Esophagus squamous epithelium (tissue), 5 donors: ENCODE measurements at places on chromosomes 6 and 20. TPM values are rescaled to one million over a fixed set of nuclear protein-coding genes. Genes with fewer than 3 reads are reported as not detected.

ARG1 gene
- total RNA-seq = 2.7 TPM

DNA sequence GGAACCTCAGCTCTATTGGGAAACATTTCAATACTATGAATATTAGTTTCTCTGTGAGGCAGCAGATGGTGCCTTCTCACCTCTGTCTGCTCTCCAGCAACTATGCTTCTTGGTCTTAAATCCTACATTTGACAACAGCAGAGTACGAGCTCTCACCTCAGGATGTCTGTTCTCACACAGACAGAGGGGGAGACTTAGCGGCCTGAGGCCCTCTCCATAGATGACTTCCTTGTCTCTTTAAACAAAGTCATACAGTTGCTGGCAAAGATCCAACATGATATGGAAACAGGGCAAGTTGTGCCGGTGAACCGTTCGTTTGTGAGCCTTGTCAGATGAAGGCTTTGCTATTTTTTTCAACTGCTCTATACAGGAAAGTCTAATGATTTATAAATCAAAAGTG is 43.7 kb upstream of the GABRR1 start:
- no peaks in the 10 kb centered on the region for H3K4me1 ChIP-seq
- H3K27me3 ChIP-seq = no peaks in the 10 kb centered on the region
- DNase-seq = no peak
- H3K27ac ChIP-seq = no peak overlapping the region
- no peak overlapping the region for H3K4me3 ChIP-seq
- H3K36me3 ChIP-seq = no peaks in the 10 kb centered on the region

DNA sequence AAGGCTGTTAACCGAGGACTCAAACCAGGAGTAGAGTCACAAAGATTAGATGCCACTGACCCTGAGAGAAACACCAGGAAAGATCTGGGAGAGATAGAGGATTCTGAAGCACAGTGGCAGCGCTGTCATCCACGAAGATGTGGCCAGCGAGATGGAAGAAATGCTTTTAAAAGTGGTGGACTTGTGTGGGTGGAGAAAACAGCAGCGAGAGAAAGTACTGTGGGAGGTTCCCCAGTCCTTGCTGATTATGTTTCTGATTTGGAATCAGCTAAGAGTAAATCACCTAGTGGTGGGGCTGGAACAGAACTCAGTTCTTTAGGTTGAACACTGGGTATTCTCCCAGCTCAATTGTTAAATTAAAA is 435 bp upstream of the ZNF322 start:
- peaks cover 21% of the 10 kb centered on the region for H3K27me3 ChIP-seq
- no peak for DNase-seq
- H3K4me3 ChIP-seq = peak overlapping the region; percentile 66
- no peaks in the 10 kb centered on the region for H3K36me3 ChIP-seq
- H3K4me1 ChIP-seq = peaks cover 14% of the 10 kb centered on the region

GJA10 gene
- total RNA-seq = not detected

GRCh38 chr6:2578767-2579166 is 172.0 kb downstream of the MYLK4 start:
- no peaks in the 10 kb centered on the region for H3K36me3 ChIP-seq
- no peaks in the 10 kb centered on the region for H3K27me3 ChIP-seq
- no peaks in the 10 kb centered on the region for H3K4me1 ChIP-seq
- DNase-seq = no peak

- H3K36me3 ChIP-seq = no peaks in the 10 kb centered on the region
- DNase-seq = no peak
- no peaks in the 10 kb centered on the region for H3K4me1 ChIP-seq
- no peak overlapping the region for H3K4me3 ChIP-seq
Observed at GRCh38 chr20:20241976-20242375, 125.9 kb upstream of the INSM1 start.

GRCh38 chr20:2305946-2306345 is 10.1 kb downstream of the TGM3 start:
- H3K27me3 ChIP-seq = no peaks in the 10 kb centered on the region
- H3K4me1 ChIP-seq = no peaks in the 10 kb centered on the region
- H3K4me3 ChIP-seq = no peak overlapping the region
- H3K36me3 ChIP-seq = peaks cover 14% of the 10 kb centered on the region
- DNase-seq = no peak

- DNase-seq = no peak
- no peaks in the 10 kb centered on the region for H3K36me3 ChIP-seq
- H3K27me3 ChIP-seq = no peaks in the 10 kb centered on the region
- H3K4me3 ChIP-seq = no peak overlapping the region
Observed at GRCh38 chr6:145279993-145280392, 455.3 kb downstream of the EPM2A start.
